ENCODE measurements at places on chromosomes 4 and X. TPM values are rescaled to one million over a fixed set of nuclear protein-coding genes. Genes with fewer than 3 reads are reported as not detected.

The HEPH gene
- total RNA-seq = 4.7 TPM

The MAGEA12 gene
- total RNA-seq = not detected

The PPP2R2C gene
- 60.7 TPM for total RNA-seq

The TMEM156 gene
- 0.31 TPM for total RNA-seq

The MFAP3L gene
- total RNA-seq = 11.3 TPM

The SHOX gene
- total RNA-seq = not detected

Measured in parietal lobe (tissue), 2 donors.